ENCODE measurements at places on chromosomes 3 and 15.

DNA sequence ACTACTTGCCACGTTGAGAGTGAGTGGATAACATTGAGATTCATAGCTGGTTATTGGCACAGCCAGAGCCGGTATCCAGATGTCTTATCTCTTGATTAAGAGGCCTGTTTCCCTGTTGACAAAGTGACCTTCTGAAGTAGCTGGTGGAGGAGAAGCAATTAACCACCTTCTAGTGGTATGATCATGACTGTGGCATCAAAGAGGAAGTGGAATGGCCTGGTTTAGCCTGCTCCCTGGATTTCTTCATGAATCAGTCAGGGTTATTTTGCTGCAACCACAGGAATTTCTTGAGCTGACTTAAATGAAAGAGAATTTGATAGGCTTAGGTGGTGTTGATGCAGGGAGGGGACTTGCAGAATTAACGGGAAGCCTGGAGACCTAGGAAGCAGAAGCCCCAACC is 398.3 kb downstream of the MFSD1 start:
- H3K4me1 ChIP-seq = no peaks in the 10 kb centered on the region
- H3K36me3 ChIP-seq = no peaks in the 10 kb centered on the region
- H3K27ac ChIP-seq = no peak overlapping the region
- peaks cover 53% of the 10 kb centered on the region for H3K27me3 ChIP-seq
- DNase-seq = no peak
- H3K4me3 ChIP-seq = no peak overlapping the region

DNA sequence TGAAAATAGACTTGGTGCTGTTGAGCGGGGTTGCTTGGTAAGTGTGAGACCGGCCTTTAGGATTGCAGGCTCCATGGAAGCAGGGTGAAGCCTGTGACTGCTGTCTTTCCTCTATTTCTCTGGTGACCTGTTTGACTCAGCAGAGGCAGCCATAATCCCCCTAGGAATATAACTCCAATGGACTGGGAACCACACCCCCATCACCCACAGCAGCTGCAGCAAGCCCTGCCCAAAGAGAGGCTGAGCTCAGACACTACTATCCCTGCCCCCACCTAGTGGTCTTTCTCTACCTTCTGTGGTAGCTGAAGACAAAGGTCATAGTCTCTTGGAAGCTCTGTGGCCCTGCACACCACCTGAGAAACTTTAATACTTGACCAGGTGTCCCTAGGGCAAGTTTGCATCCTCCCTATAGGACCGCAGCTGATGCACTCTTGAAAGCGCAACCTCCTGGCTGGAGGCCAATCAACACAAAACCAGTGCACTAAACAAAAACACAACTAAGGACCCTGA is 133.6 kb upstream of the MRPL3 start:
- no peaks in the 10 kb centered on the region for H3K4me1 ChIP-seq
- DNase-seq = no peak
- no peaks in the 10 kb centered on the region for H3K36me3 ChIP-seq
- no peak overlapping the region for H3K4me3 ChIP-seq
- H3K27ac ChIP-seq = no peak overlapping the region
- H3K27me3 ChIP-seq = peaks cover 23% of the 10 kb centered on the region

GRCh38 chr3:22228705-22229104 is 477.7 kb upstream of the ZNF385D start:
- no peak for DNase-seq
- no peaks in the 10 kb centered on the region for H3K27me3 ChIP-seq
- H3K36me3 ChIP-seq = no peaks in the 10 kb centered on the region
- H3K27ac ChIP-seq = no peak overlapping the region
- peaks cover 3% of the 10 kb centered on the region for H3K4me1 ChIP-seq

DNA sequence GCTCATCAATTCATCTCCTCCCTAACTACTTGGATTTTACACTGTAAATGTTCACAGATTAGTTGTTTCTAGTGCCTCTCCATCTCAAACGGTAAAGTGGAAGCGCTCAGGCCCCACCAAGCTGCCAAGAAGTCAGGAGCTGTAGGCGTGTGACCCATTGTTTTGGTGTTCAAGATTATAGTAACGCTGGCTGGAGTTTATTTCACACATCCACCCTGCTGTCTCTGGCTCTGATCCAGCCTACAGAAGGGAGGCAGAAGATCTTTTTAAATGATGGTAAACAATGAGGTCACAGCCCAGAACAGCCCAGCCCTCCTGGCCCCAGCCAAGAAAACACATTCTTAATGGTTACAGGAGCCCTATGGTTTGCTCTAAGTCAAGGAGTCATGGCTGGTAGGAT is 25.7 kb upstream of the GALNT15 start:
- H3K4me1 ChIP-seq = peaks cover 5% of the 10 kb centered on the region
- H3K27me3 ChIP-seq = peaks cover 2% of the 10 kb centered on the region
- peaks cover 1% of the 10 kb centered on the region for H3K36me3 ChIP-seq
- H3K4me3 ChIP-seq = no peak overlapping the region

DNA sequence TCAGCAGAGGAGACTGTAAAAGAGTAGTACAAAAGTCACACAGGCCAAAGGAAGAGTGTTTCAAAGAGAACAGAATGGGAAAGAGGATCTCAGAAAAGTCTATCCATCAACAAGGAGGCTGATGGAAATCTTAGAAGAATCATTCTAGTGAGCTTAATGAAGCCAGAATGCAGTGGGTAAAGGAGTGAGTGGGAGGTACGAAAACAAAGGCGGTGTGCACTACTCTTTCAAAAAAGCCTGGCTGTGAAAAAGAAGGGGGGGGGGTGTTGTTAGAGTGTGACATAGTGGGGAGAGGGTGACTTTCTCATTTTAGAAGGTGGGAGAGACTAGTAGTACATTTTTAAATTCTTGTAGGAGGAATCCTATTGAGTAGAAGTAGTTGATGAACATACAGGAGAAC is 11.7 kb downstream of the PAQR9 start:
- no peaks in the 10 kb centered on the region for H3K27me3 ChIP-seq
- no peak overlapping the region for H3K4me3 ChIP-seq
- no peaks in the 10 kb centered on the region for H3K36me3 ChIP-seq
- peaks cover 13% of the 10 kb centered on the region for H3K4me1 ChIP-seq
- no peak for DNase-seq

- H3K36me3 ChIP-seq = peaks cover 4% of the 10 kb centered on the region
- no peak overlapping the region for H3K27ac ChIP-seq
- H3K27me3 ChIP-seq = no peaks in the 10 kb centered on the region
- peaks cover 21% of the 10 kb centered on the region for H3K4me1 ChIP-seq
- no peak overlapping the region for H3K4me3 ChIP-seq
Measured at GRCh38 chr15:39657668-39658067, 76.8 kb downstream of the THBS1 start.

DNA sequence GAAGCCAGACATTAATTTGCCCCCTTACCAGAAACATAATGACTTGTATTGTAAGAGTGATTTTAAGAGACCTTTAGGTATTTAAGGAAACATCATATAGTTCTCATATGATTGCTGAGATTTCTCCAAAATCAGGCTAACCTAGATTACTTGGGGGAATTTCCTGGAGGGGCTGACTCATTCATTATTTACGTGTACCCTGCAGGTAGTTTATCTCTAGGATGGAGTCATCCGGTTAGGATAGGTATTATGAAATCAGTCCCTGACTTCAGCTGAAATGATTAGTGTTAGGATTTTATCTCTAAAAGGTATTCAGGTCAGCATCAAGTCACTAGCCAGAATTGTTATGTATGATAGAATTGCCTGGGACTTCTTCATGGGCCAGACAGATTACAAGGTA is 97.5 kb downstream of the TCF12 start:
- H3K27ac ChIP-seq = no peak overlapping the region
- H3K4me1 ChIP-seq = peaks cover 41% of the 10 kb centered on the region
- no peak for DNase-seq
- peaks cover 2% of the 10 kb centered on the region for H3K36me3 ChIP-seq

DNA sequence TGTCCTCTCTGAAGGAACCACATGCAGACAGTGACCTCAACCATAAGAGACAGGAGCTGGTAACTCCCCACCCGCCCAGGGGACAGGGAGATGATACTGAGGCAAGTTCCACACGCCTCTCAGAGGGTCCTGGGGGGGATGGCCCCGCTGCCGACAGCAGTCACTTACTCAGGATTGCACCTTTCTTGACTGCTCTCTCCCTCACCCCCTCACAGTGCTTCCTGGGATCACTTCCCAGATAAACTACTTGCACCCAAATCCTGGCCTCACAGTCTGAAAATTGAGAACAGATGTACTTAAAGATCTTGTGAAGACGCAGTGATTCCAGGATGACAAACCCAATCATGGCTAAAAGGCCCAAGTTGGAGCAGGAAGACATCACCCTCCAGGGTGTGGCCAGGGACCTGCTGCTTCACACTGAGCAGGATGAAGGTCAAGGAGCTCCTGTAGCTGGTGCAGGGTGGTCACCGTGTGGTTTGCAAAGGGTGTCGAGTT is 207.6 kb downstream of the ADAMTS17 start:
- H3K27ac ChIP-seq = no peak overlapping the region
- no peaks in the 10 kb centered on the region for H3K27me3 ChIP-seq
- H3K4me3 ChIP-seq = no peak overlapping the region
- DNase-seq = no peak
- peaks cover 8% of the 10 kb centered on the region for H3K4me1 ChIP-seq
- peaks cover 63% of the 10 kb centered on the region for H3K36me3 ChIP-seq

- peaks cover 63% of the 10 kb centered on the region for H3K4me1 ChIP-seq
- no peak overlapping the region for H3K27ac ChIP-seq
- H3K36me3 ChIP-seq = no peaks in the 10 kb centered on the region
- H3K4me3 ChIP-seq = no peak overlapping the region
Measured at GRCh38 chr15:83200589-83200988, 7.0 kb downstream of the HDGFL3 start.

DNA sequence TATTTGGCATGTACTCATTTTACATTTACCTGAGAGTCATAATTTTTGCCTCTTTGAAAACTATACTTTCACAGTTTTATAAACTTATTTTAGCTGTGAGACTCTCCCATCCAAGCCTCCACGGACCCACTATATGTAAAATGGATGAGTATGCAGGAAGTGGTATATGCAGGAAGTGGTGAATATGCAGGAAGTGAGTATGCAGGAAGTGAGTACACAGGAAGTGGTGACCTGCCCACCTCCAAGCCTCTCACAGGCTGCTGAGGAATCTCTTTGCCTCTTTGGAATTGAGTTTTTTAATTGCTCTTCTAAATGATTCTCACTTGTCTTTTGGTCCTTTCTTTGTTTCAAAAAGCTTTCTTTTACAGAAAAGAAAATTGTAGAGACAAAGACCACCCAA is 85.2 kb downstream of the KBTBD8 start:
- no peak overlapping the region for H3K27ac ChIP-seq
- H3K27me3 ChIP-seq = no peaks in the 10 kb centered on the region
- H3K4me3 ChIP-seq = no peak overlapping the region
- peaks cover 4% of the 10 kb centered on the region for H3K4me1 ChIP-seq
- DNase-seq = no peak

GRCh38 chr3:16618721-16619120 is 13.5 kb upstream of the DAZL start:
- no peak overlapping the region for H3K4me3 ChIP-seq
- no peaks in the 10 kb centered on the region for H3K36me3 ChIP-seq
- no peaks in the 10 kb centered on the region for H3K4me1 ChIP-seq
- no peak for DNase-seq
- no peak overlapping the region for H3K27ac ChIP-seq
- no peaks in the 10 kb centered on the region for H3K27me3 ChIP-seq

- H3K4me1 ChIP-seq = peaks cover 11% of the 10 kb centered on the region
- peaks cover 27% of the 10 kb centered on the region for H3K27me3 ChIP-seq
- H3K36me3 ChIP-seq = no peaks in the 10 kb centered on the region
- H3K27ac ChIP-seq = no peak overlapping the region
Measured at GRCh38 chr3:45881078-45882022, 5.0 kb upstream of the CCR9 start.

- no peak overlapping the region for H3K4me3 ChIP-seq
- no peak for DNase-seq
- no peaks in the 10 kb centered on the region for H3K36me3 ChIP-seq
- no peaks in the 10 kb centered on the region for H3K4me1 ChIP-seq
- peaks cover 57% of the 10 kb centered on the region for H3K27me3 ChIP-seq
Measured at GRCh38 chr3:10936686-10937085, 55.9 kb upstream of the SLC6A1 start.

GRCh38 chr15:64521726-64522164 is 61.4 kb downstream of the ZNF609 start:
- H3K36me3 ChIP-seq = peaks cover 24% of the 10 kb centered on the region
- no peak for DNase-seq
- H3K4me3 ChIP-seq = no peak overlapping the region
- no peaks in the 10 kb centered on the region for H3K27me3 ChIP-seq

GRCh38 chr3:74605437-74605836 is 9.0 kb downstream of the CNTN3 start:
- DNase-seq = no peak
- no peaks in the 10 kb centered on the region for H3K36me3 ChIP-seq
- H3K27me3 ChIP-seq = peaks cover 42% of the 10 kb centered on the region
- no peaks in the 10 kb centered on the region for H3K4me1 ChIP-seq
- no peak overlapping the region for H3K4me3 ChIP-seq

DNA sequence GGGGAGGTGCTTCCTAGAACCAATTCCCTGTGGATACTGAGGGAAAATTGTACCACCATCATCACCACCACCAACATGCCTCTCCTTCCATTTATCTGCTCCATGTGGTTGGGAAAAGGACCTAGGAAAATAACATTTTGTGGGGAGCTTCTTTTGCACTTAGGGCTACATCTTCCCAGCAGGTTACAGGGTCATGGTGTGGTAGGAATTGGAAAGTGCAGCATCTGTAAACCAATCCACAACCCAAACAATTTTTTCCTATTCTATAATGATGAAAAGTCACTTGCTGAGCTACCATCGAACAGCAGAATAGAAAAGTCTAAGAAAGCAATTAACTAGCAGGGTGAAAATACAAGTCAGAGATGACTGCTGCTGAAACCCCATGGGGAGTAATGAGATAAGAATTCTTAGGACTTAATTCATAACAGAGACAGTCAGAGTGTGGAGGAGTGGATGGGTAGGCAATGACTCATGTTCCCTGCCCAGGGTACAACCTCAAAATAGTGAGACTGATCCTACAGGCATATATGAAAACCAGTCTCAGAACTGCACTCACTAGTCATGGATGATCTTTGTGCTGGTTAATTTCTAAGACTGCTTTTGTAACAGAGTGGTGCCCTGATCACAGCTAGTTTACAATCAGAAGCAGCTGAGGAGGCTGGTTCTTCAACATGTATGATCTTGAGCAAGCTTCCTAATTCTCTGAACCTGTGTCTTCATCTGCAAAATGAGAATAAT is 38.1 kb upstream of the LEKR1 start:
- H3K4me1 ChIP-seq = peaks cover 17% of the 10 kb centered on the region
- no peaks in the 10 kb centered on the region for H3K36me3 ChIP-seq
- no peaks in the 10 kb centered on the region for H3K27me3 ChIP-seq
- H3K4me3 ChIP-seq = no peak overlapping the region
- no peak for DNase-seq
- H3K27ac ChIP-seq = no peak overlapping the region

DNA sequence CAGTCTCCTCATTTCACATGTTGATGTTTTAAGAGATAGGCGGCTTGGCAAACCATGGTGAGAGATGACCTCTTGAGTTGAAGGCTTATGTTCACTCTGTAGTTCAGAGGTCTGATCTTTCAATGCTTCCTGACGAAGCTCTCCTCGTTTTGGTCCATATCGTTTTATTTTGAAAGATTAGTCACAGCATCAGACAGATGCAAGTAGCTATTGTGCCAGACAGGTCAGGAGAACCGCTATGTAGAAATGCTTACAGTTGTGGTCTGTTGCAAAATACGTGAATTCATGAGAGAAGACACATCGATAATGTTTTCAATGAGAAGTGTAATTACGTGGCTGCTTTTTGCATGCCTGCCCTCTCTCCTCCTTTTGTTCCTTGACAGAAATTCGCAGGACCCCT is 47.5 kb downstream of the CHL1 start:
- peaks cover 45% of the 10 kb centered on the region for H3K27me3 ChIP-seq
- no peak for DNase-seq
- no peaks in the 10 kb centered on the region for H3K36me3 ChIP-seq
- no peak overlapping the region for H3K27ac ChIP-seq

GRCh38 chr3:150748684-150749047 is 14.3 kb downstream of the SIAH2 start:
- H3K4me1 ChIP-seq = peaks cover 12% of the 10 kb centered on the region
- peaks cover 6% of the 10 kb centered on the region for H3K36me3 ChIP-seq
- no peak overlapping the region for H3K4me3 ChIP-seq

All from mesothelial cell of epicardium (in vitro differentiated cells).